CD4-positive, alpha-beta T cell treated with Interleukin-21 for 1 hour (primary cell): ENCODE measurements at places on chromosomes 12 and 14.

GRCh38 chr12:896031-896430 lies 53.5 kb downstream of the RAD52 start:
- no peak for DNase-seq

GRCh38 chr12:28127455-28127854 lies 62.8 kb upstream of the CCDC91 start:
- DNase-seq: no peak

- DNase-seq: no peak
Observed at GRCh38 chr12:15602051-15602672, 187.0 kb downstream of the EPS8 start.

GRCh38 chr14:74491956-74492775 lies 939 bp downstream of the NPC2 start:
- no peak for DNase-seq

- DNase-seq: no peak
Observed at GRCh38 chr12:95237315-95237714, 19.7 kb downstream of the VEZT start.

DNA sequence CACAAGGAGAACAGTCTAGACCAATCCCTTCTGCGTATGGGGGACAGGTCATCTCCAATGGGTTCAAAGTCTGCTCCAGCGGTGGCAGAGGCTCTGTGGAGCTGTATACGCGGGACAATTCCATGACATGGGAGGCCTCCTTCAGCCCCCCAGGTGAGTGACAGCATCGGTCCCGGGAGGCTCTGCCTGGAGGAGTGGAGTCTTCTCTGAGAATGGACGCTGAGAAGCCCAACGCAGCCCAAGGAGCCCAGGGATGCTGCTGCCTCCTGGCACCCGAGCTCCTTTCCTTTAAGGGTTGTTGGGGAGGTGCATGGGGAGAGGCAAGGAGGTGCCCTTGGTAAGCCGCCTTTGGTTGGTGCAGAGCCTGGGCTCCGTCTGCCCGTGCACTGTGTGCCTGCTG lies 28.2 kb downstream of the ADGRD1 start:
- no peak for DNase-seq

DNA sequence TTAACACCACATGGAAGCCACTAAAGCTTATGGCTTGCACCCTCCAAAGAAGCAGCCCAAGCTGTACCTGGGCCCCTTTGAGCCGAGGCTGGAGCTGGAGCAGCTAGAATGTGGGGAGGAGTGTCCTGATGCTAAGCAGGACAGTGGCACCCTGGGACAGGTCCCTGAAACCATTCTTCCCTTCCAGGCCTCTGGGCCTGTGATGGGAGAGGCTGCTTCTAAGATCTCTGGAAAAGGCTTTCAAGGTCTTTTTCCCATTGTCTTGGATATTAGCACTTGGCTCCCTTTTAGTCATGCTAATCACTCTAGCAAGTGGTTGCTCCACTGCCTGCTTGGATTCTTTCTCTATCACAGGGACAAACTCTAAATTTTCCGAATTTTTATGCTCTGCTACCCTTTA lies 40.9 kb downstream of the OSBPL8 start:
- no peak for DNase-seq

- no peak for DNase-seq
Observed at GRCh38 chr12:1716215-1716862, 25.5 kb downstream of the ADIPOR2 start.

DNA sequence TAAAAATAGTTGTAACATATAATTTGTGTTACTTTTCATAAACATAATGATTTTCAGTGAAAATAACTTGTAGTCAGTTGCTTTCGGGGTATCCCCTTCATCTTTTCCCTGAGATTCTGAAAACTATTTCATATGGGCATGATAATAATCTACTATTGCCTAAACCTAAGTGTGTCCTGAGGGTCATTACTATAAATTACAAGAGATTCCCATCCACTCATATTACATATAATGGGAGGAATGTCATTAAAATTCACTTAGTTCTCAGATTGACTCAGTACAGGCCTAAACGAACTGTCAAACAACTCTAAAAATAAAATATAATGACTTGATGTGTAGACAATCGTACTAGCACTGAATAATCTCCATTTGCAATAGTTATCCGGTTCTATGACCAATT lies 72.7 kb downstream of the PTPRR start:
- DNase-seq: no peak

GRCh38 chr12:52672321-52672933 lies 7.8 kb downstream of the KRT1 start:
- no peak for DNase-seq

DNA sequence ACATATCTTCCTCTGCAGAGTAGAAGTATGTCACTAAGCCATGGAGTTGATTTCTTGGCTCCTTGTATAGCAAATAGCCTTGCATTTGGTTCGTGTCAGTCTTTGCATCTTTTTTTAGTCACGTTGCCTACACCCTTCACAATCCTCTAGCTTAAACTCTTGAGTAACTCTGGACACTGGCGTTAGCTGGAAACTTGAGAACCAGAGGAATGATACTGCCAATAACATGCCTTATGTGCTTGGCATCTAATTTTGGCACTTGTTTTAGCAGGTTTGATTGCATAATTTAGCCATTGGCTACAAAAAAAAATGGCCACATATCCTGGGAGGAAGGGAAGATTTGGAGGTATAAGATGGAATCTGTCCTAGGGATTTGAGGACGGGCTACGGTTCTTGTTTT lies 136.2 kb downstream of the ETV6 start:
- DNase-seq: no peak
